ENCODE measurements at places on chromosomes 16 and 17.

- peak; percentile 6 for DNase-seq
Observed at GRCh38 chr16:11796227-11797165, 562 bp downstream of the ZC3H7A start.

DNA sequence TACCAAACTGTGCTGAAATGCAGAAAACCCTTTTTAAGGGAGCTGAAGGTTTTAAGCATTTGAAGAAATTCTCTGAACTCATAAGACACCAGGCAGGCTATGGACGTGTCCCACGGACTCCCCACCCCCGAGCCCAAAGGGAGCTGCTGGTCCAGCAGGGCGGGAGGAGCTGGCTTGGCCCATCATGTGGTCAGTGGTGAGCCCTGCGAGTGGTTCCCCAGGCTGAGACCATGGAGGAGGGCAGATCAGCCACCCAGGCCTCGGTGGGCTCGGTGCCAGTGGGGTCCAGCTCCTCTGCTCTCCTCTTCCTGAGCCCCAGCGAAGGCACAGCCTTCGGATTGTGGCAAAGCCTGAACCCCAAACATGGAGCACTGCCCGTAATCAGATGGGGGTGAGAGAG, 27.0 kb downstream of the LGALS3BP start:
- DNase-seq = no peak

DNA sequence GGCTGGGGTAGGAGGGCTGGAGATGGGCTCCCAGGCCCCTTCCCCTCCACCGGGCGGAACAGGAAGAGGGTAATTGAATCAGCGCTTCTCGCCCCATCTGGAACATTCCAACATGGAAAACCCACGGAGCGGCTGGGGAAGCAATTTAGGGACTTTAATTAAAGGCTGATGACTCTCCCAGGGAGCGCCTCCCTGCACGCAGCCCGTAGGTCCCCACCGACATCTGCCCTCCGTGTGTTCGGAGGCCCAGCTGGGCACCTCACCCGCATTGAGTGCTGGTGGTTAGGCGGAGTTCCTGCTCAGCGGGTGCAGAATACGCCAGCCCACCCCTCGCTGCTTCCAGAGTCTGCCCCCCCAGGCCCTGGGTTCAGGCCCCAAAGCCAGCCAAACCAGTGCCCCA, 10.0 kb downstream of the HS3ST6 start:
- no peak for DNase-seq

DNA sequence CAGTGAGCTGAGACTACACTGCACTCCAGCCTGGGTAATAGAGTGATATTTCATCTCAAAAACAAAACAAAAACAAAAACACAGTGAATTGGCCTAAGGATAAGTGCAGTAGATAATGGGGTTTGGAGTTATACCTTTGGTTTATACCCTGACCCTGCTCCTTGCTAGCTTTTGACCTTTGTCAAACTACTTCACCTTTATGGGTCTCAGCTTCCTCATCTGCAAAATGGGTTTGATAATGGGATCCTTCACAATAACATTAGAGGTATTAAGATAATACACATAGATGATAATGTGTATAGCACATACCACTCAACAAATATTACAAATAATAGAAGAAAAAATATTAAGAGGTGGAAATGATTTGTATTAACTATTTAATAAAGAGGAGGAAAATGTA, 85.9 kb downstream of the STXBP4 start:
- DNase-seq = no peak

DNA sequence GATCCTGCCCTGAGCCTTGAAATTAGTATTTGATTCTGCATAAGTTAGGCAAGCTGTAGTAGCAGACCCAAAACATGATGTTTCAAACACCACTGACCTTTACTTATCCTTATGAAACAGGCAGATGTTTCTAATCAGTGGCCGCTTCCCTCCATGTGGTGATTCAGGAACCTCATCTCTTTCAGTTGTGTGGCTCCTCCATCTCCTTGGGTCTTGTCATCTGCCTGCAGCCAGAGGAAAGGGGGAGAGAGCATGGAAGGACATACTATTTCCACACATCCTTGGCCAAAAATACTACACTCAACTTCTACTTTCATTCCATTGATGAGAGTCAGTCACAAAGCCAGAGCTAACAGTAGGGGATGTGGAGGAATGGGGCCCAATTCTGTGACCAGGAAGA, 41.6 kb upstream of the IRX6 start:
- no peak for DNase-seq

GRCh38 chr16:1859650-1860049, 12.3 kb downstream of the MEIOB start:
- no peak for DNase-seq

- no peak for DNase-seq
Observed at GRCh38 chr16:84165746-84166145, 20.6 kb downstream of the DNAAF1 start.

DNA sequence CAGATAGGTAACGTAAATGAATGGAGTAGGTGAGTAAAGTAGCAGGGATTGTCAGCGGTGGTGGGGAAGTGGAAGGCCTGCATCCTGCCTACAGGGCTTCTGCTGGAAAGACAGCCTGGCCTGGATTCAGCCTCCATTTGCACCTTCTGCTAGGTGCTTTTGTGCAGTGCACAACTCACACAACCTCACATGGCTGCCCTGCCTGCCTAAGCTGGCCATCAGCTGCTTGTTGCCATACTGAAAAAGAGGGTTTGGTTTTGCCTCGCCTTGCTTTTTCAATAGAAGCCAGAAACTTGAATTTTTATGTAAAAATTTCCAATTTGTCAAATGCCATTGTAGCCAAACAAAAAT, 36.3 kb downstream of the SOST start:
- DNase-seq = no peak

GRCh38 chr17:45374501-45374900, 57.7 kb upstream of the MAP3K14 start:
- no peak for DNase-seq

DNA sequence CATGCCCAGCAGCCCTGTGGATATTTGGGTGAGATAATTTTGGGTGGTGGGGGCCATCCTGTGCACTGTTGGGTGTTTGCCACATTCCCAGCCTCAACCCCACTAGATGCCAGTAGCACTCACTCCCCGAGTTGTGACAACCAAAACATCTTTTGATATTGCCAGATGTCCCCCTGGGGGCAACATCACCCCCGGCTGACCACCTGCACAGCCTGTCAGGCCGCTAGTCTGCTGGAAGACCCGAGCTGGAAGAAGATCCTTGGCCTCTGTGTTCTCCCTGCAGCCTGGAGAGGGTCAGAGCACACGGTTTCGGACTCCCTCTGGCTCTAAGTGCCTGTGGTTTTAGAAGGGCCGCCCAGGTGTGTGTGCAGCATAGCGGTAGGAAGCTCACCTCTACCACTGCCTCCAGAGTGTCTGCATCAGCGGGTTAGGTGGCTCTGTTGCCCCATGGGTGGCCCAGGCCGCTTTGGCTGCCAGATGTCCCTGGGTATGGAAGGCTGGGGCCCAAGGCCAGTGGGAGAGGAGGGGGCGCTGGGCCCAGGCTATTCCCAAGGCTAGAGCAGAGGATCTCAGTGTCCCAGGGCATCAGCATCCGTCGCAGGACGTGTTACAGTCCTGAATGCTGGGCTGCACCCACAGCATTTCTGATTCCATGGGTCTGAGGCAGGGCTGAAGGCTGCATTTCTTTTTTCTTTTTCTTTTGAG, 195.8 kb upstream of the GSE1 start:
- no peak for DNase-seq

GRCh38 chr17:7204336-7204735, 15.3 kb downstream of the DLG4 start:
- no peak for DNase-seq

DNA sequence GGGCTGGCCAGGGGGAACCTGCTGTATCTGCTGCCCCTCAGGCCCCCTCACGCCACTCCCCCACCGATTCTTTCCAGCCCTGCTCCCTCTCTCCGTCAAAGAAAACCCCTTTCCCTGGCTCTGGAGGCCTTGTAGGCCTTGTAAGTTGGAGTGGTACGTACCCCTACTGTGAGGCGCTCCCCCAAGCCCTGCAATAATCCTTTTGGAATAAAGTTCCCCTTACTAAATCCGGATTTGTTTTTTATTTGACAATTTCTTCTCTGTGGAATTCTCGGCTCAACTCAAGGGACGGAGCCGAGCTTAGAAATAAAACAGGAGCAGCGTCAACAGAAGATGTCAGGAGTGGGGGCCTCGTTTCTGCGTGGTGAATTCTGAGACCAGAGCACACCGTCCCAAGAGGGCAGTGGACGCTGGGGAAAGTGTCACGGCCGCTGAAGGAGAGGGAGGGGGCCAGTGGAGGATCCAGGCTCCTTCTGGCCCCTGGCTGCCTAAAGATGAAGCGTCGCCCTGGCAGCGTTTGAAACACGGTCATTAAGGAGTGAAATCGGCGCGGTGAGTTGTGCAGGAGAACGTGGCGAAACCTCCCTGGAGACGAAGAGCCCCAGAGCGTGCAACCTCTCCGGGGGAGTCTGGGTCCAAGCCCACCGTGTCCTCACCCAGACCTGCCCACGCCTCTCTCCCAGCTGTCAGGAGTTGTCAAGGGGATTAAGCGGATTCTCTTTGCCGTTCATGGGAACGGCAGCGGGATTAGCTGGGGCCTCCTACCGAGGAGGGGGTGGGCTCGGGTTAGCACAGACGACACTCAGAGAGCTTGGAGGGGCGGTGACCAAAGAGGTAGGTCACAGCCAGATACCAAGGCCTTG, 47.0 kb downstream of the SLC7A5 start:
- DNase-seq = no peak

DNA sequence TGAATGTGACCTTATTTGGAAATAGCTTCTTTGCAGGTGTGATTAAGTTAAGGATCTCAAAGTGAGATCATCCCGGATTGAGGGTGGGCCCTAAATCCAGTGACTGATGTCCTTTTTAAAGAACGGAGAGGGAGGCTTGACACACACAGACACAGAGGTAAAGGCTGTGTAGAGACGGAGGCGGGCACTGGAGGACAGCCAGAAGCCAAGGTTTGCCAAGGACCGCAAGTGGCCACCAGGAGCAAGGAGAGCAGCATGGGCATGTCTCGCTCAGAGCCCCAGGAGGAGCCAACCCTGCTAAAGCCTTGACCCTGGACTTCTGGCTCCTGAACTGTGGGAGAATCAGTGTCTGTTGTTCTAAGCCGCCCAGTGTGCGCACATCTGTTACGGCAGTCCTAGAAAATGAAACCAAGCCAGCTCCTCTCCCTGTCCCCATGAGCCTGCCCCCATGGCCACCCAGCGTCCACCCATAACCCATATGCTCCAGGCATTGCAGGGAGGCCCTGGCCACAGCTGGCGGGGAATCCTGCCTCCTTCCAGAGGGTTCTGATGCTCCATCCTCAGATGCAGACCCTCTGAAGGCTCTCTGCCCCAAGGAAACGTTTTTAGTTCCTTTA, 15.2 kb downstream of the CNGB1 start:
- DNase-seq = no peak

DNA sequence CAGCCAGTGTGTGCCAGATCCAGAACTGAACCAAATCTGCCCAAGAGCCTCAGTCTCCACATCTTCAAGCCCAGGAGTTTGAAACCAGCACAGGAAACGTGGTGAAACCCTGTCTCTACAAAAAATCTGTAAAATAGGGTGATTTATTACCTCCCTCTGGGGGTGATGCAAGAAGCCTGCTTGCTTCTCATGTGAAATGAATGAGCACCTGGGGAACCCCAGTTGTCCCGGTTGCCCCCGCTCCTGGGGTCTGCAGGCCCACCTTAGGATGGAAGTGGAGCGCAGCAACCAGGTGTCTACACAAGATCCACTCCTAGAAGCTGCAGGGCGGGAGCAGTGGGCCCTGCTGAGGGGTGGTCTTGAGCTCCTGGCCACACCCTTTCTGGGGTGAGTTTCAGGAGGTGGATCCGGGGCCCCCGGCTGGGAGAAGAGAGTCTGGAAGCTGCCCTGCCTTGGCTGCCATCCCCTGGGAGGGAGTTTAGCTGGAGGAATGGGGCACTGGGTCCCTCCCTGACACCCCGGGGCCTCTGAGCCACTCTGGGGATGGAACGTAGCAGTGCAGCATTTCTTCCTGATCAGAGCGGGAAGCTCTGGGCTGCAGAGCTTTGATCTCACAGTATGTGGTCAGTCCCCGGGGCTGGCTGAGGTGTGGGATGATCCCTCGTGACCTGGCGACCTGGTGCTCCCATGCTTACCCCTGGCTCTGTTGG, 117.8 kb downstream of the RAB11FIP4 start:
- no peak for DNase-seq

GRCh38 chr17:60165223-60165622, 15.4 kb downstream of the CA4 start:
- no peak for DNase-seq

Data from SW 1271 (cell line).